ENCODE measurements at places on chromosomes 1 and 21.
A peak's percentile ranks its signal among the peaks of the same experiment; 100 is the strongest.

DNA sequence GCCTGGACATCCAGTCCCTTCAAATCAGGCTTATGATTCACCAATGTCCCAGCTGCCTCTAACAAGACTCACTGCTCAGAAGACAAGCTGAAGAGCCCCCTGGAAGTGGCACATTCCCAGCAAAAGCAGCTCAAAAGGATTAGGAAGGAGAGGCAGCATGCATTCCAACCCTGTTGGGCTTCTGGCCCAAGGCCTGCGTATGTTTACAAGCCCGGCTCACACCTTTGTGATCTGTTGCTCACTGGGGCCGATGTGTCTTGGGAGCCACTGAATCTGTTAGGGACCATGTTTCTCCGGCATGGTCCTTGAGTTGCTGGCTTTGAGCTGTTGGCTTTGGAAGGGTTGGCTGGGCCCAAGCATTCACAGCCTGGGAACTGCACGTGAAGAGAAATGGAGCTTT lies 81.2 kb upstream of the C1orf174 start:
- no peak for DNase-seq

DNA sequence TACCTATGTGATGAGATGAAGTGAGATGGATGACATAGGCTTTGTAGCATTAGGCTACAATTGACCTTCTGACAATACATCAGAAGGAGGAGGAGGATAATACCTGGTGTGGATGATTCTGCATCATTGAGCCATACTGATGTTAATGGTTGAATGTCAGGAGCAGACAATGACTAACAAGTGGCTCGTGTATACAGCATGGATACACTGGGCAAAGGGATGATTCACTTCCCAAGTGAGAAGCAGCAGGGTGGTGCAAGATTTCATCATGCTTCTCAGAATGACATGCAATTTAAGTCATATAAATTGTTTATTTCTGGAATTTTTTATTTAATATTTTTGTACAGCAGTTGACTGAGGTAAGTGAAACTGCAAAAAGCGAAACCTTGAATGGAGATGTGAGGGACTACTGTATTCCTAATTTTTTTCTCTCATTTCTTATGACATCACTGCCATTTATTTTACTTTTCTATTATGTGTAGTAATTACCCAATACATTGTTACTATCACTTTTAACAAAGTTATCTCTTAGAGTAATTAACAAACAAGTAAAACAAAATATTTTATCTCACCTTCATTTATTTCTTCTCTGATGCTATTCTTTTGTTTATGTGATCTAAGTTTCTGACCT lies 34.4 kb upstream of the COP1 start:
- no peak for DNase-seq

DNA sequence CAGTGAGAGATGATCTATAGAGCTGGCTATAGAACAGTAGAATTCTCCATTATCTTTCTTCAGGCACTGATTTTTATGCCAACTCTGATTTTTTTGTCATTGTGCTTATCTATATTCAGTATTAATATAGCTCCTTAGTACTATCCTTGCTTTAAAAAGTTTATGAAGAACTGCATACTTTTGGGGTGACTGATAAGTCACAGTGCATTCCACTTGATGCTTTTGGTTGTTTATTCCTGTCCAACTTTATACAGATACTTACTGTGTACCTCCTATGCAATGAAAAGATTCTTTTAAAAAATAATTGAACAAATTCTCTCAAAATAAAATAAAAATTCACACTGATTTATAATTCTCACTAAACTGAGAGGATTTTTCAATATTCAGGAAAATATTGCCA lies 71.6 kb downstream of the COL24A1 start:
- no peak for DNase-seq

DNA sequence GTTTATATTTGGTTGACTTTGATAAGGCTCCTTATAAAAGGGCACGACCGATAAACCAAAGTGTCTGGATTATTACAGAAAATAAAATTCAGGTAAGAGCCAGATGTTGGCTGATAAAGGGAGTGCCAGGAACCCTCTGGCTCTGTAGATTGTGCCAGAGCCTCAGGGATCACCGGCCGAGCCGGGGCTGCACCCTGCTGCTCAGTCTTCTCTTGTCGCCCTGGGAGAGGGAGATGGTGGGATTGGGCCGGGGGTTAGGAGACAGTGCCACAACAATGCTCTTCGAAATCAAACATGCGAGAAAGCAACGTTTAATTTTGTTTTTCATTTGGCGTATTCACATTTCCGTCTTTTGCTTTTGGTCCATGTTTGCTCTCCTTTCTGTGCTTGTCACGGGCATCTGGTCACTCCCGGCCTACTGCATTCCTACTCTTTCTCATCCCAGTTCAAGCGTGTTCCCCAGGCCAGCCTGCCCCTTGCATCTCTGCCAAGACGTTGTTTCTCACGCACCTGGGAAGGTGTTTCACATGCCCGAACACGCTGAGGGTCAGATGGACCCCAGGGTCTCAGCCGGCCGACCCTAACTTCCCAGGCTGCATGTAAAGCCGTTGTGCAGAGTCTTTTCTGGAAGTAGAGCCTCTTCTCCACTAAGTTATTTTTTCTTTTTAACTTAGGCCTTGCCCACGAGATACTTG lies 18.8 kb upstream of the C2CD2 start:
- no peak for DNase-seq

- no peak for DNase-seq
Observed at GRCh38 chr1:114078116-114078515, 75.6 kb downstream of the SYT6 start.

- no peak for DNase-seq
Observed at GRCh38 chr1:40712405-40712944, 21.0 kb downstream of the NFYC start.

- no peak for DNase-seq
Observed at GRCh38 chr1:241048622-241049021, 308.4 kb downstream of the RGS7 start.

GRCh38 chr21:44853601-44854390 lies 19.7 kb downstream of the PTTG1IP start:
- DNase-seq: no peak

DNA sequence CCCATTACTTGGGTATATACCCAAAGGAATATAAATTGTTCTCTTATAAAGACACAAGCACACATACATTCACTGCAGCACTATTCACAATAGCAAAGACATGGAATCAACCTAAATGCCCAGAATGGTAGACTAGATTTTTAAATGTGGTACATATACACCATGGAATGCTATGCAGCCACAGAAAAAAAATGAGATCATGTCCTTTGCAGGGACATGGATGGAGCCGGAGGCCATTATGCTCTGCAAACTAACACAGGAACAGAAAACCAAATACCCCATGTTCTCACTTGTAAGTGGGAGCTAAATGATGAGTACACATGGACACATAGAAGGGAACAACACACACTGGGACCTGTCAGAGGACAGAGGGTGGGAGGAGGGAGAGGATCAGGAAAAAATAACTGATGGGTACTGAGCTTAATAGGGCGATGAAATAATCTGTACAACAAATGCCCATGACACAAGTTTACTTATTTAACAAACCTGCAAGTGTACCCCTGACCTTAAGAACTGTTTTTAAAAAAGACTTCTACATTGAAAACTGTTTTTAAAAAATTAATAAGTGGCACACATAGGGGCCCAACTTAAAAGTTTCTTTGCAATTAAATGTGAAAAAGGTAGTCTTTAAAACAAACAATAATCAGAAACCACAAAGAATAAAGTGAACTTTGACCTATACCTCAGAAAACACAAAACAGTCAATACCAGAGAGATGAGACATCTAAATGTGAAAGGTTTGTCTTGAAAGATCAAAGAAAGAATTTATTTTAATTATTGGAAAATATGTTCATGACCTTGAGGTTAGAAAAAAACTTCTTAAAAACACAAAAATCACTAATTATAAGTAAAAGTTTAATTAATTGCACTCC lies 75.2 kb downstream of the CDC42BPA start:
- no peak for DNase-seq

DNA sequence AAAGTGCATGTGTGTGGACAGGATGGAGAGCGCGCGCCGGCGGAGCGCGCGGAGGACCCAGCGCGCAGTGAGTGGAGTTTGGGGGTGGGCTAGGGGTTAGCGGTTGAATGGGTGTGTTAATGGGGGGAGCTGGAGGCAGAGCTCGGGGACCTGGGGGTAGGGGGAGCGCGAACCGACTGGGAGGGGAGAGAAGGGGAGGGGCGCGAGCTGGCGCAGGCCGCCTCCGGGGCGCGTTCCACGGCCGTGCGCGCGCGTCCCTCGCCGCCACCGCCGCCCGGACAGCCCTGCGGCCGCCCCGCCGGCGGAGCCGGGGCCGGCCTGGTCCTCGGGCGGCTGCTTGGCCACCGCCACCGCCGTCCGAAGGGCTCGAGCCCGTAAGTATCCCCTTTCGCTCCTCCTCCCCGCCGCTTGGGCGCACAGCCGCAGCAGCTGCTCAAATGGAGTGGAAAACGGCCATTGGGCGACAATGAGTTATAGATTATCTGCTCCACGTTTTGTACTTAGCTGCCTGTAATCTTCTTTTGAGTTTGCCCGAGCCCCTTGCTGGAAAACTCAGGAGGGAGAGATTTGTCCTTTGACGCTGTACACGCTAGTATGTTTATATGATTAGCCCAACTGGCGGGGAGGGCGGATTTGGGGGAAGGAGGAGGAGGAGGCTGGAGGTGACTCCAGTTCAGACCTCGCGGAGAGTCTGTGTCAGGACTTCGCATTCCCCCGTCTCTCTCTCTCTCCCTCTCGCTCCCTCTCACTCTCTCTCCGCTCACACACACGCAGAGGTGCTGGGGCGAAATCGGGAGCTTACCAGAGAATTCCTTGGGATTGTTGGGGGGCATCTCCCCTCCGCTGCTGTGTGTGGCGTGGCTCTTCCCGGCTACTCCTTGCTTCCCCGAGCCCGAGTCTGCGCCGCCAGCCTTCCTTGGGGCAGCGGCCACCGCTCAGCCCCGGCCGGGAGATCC lies at the start of gene ADGRL2:
Gene ADGRL2 (plus strand): TSS at position 240 of the 956 bp plus-strand sequence. CDS start 36,051 bp downstream, outside the sequence.
- DNase-seq: peak; percentile 80

- DNase-seq: peak; percentile 94
Observed at GRCh38 chr1:1304331-1305299, 3.1 kb downstream of the ACAP3 start.

DNA sequence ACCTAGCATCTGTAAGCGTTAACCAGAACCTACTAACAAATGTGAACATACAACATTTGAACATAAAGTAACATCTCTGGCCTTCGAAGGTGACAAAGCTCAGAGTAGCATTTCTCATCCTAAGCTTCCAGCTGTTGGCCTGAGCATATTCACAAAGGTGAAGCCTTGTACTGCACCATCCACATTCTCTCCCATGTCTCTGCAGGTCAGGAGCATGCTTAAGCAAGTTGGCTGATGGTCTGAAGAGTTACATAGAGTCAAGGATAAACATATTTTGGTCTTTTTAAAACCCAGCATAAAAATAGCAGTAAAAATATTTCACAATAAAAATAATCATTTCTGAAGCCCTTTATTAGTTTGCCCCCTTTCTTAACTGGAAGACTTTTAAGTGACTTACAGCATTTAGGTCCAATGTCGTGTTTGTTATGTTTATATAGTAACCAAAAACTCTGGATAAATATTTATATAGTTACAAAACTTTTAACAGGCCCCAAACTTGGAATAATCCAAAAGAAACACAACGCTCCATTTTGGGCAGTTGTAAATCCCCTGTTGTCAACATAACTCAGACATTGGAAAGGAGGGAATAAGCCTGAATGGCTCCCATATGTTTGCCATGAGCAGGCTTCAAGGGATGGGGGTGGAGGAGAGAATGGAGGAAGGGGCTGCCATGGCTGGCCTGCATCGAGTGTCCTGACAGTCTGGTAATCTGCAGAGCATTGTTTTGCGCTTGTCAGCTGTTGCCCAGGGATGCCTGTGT lies 42.8 kb upstream of the ENAH start:
- no peak for DNase-seq

- DNase-seq: no peak
Observed at GRCh38 chr1:48470950-48471690, 884 bp downstream of the SPATA6 start.

DNA sequence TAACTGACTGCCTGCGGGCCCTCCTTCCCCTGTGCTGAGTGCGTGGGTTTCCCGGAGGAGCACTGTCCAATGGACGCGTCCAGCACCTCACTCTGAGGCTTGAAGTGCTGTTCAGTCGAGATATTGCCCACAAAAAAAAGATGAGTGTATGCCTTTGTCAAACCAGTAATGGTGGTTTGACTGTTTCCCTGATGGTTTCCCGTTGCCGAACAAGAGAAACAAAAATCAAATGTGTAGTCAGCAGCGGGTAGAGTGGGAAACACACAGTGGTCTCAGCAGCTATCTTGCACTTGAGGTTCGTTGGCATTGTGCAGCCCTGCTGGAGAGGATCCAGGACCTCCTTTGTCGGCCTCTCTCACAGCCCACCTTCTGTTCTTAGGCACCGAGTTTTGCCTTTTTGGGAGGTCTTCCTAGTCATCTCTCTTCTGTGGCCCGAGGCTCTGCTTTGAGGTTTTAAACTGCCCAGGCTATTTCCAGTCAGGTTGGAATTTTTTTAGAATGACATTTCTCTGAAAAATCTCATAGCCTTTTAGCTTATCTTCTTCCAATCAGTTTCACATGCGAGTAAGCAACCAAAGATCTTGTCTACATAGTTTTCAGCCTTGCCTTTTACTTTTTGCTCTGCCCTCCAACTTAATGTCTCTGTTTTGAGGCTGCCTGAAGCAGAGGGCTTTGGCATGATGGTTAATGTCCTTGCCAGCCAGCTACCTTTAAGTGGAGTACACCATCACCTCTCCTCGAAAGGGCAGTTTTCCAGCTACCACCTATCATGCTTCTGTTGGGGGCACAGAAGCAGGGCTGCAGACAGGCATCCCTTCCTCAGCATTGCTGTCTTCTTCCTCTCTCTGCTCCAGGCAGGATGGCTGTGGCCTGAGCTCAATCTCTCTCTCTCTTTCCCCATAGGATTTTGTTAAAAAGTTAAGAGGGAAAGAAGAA lies 132.3 kb downstream of the URB2 start:
- no peak for DNase-seq

DNA sequence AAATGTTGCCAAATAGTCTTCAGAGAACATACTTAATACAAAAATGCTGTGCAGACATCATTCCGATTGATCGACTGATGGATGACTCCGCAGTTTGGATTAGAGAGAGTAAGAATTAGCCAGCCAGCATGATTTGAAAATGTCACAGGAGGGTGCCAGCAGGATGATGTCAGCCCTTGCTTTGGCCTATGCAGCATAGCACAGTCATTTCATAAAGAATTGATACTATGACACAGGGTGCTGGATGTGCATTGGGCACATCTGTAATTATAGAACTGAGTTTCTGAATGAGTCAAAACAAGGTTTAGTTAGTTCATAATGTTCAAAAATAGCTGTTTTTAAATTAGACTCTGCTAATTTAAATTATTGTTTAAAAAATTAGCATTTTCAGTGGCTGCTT lies 21.6 kb upstream of the TRAF5 start:
- no peak for DNase-seq

- DNase-seq: no peak
Observed at GRCh38 chr1:17509363-17509762, 30.1 kb upstream of the ARHGEF10L start.

GRCh38 chr1:18973446-18973955 lies 17.0 kb upstream of the IFFO2 start:
- no peak for DNase-seq

GRCh38 chr1:167052389-167052788 lies 37.8 kb downstream of the GPA33 start:
- peak; percentile 47 for DNase-seq

DNA sequence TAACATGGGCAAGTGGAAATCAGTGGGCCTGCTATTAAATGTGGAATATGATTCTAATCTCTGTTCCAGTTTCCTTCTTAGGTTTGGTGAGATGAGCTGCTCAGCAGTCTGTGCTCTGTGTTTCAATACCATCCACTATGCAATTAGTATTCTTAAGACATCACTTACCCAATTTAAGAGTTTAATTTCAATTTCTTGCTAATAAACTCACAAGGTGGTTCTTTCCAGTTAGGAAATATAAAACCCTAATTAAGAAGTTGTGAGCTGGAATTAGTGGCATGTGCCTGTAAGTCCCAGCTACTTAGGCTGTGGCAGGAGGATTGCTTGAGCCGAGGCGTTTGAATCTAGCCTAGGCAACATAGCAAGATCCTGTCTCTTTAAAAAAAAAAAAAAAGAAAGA lies 51.7 kb downstream of the MPZL1 start:
- DNase-seq: no peak

Measured in glutamatergic neuron (in vitro differentiated cells).